ENCODE measurements at places on chromosomes 3 and 15.

- DNase-seq: no peak
These were observed 75.9 kb downstream of the TMEM108 start for GRCh38 chr3:133113927-133114597.

- no peak for DNase-seq
These were observed 6.3 kb downstream of the EPHB1 start for GRCh38 chr3:134801204-134801958.

- no peak for DNase-seq
These were observed 56.6 kb upstream of the PLXND1 start for GRCh38 chr3:129663045-129663446.

- DNase-seq: no peak
These were observed 95.9 kb downstream of the SMAD6 start for GRCh38 chr15:66797921-66798320.

DNA sequence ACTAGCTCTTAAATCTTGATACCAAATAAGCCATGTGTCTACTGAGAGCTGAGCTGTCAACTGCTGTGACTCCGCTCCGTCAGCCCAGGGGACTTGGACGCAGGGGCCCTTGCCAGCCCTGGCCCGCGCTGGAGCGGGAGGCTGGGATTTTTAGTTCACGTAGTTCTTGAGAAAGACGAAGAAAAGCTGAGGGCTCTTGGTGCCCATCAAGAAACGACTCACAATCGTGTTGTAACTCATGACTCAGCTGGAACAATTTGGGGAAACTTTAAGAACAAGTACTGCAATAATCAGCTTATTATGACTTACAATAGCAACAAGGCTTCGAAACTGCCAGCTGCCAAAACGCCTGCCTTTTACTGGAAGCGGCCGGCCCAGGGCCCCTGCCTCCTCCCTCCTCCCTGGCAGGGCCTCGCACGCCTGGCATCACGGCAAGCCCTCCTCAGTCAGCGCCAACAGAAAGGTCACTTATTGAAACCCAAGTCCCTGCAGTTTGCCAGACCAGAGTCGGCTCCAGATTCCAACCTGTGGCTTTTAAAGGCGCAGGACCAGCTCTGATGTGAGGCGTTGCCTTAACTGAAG lies 60.3 kb downstream of the RGMA start:
- DNase-seq: peak; percentile 93

DNA sequence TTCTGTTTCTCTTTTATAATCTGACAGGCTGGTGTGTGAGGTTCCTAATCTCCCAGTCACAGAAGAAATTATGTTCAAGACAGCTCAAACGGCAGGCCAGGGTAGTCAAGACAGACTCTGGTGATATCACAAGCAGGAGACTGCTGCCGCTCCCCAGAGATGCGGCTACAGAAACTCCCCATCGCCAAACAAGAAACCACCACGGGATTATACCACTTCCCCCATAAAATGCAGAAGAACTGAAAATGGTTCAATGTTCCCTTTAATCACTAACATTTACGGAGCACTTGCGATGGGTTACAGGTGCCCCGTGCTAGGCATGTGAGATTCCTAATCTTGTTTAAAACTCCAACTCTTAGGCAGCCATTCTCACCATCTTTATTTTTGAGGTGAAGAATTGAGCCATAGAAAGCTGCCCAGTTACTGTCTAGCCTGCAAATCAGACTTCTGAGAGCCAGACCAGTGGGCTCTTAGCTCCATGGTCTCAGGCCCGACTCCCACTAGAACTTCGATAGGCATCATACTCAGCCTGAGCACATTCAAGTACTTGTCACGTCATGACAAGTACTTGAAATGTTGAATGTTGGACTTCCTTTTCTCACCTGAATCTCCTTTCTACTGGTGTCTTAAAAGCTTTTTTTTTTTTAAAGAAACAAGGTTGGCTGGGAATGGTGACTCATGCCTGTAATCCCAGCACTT lies 58.4 kb downstream of the TBC1D2B start:
- DNase-seq: peak; percentile 86

GRCh38 chr3:8500319-8500988 lies 1.2 kb upstream of the LMCD1 start:
- DNase-seq: no peak

GRCh38 chr15:82045179-82045891 lies 483 bp downstream of the MEX3B start:
- DNase-seq: peak; percentile 40

All from inflammatory macrophage (primary cell).